ENCODE measurements at places on chromosomes 5 and 9.

- no peak for DNase-seq
These were observed 30.4 kb downstream of the GLT6D1 start for GRCh38 chr9:135608999-135609317.

GRCh38 chr5:158471535-158471924 lies 612.6 kb upstream of the CLINT1 start:
- DNase-seq = no peak

DNA sequence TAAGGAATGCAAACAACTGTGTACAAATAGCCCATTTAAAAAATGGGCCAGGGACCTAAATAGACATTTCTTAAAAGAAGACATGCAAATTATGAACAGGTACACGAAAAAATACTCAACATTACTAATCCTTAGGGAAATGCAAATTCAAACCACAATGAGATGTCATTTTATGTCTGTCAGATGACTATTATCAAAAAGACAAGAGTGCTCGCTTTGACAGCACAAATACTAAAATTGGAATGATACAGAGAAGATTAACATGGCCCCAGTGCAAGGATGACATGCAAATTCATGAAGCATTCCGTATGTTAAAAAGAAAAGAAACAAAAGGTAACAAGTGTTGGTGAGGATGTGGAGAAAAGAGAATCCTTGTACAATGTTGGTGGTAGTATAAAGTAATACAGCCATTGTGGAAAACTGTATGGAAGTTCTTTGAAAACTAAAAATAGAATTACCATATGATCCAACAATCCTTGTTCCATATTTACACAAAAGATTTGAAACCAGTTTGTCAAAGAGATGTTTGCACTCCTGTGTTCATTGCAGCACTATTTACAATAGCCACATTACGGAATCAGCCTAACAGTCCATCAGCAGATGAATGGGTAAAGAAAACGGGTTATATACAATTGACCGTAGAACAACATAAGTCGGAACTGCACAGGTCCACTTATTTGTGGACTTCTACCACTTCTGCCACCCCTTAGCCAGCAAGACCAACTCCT lies 47.2 kb upstream of the PCAT7 start:
- no peak for DNase-seq

DNA sequence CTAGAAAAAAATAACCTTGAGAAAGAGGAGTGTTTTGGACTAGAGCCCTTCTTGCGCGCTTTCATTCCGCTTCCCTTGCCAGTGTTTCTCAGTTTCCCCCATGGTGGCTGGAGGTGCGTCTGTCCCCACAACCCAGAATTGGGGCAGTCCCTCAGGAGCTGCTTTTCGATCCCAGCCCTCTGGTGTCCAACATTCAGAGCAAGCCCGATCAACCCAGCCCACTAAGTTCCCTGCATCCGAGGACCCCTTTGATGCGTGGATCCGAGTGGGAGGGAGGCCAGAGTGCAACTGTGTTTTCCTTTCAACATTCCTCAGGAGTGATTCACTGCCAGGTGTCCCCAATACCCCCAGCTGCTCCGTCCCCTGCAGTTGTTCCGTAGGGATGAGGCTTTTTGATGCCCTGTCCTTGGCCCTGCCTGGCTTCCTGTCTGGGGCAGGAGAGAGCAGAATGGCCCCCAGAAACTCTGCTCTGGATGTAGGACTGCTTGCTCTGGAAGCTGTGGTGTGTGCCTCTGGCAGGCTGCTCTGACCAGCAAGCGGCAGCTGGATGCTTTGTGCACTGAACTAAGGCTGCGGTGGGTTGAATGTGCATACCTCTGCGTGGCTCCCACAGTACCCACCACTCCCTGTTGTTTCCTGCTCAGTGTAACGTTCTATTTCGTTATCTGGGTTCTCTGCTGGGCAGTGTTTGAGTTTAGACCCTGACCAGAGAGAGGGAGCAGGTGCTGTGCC lies 117.5 kb downstream of the BOD1 start:
- peak; percentile 59 for DNase-seq

DNA sequence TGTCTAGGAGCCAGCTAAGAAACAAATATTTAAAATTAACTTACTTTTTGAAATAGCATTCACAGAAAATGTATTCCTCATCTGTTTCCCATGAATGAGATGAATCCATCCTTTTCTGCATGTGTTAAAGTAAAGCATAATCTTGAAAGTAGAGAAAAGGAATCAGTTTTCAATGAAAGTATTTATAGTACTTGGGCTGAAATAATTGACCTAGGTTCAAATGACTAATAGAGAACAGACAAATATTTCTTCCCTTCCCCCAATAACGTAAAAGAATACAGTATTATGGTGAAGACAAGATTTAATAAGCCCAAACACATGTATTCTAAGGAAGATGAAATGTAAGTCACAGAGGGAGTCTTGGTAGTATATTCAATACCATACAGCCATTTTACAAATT lies 403.5 kb downstream of the ZNF608 start:
- peak; percentile 78 for DNase-seq

GRCh38 chr9:114096866-114097612 lies 2.1 kb downstream of the KIF12 start:
- DNase-seq = no peak

DNA sequence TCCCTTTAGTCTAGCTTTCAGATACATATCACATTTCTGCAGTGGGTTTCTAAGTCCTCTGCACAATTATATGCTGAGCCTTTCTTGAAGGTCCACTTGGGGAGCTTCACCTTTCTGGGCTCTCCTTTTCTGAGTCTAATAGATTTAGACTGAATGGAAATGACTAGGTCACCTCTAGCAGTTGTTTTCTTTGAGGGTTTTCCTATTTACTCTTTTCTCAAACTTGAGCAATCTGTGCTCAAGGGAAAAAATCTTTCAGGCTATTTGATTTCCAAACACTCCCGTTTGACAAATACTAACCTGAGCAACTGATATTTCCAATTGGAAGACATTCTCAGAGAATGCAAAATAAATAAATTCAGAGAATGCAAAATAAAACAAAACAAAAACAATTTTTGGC lies 39.0 kb downstream of the ISOC1 start:
- no peak for DNase-seq

DNA sequence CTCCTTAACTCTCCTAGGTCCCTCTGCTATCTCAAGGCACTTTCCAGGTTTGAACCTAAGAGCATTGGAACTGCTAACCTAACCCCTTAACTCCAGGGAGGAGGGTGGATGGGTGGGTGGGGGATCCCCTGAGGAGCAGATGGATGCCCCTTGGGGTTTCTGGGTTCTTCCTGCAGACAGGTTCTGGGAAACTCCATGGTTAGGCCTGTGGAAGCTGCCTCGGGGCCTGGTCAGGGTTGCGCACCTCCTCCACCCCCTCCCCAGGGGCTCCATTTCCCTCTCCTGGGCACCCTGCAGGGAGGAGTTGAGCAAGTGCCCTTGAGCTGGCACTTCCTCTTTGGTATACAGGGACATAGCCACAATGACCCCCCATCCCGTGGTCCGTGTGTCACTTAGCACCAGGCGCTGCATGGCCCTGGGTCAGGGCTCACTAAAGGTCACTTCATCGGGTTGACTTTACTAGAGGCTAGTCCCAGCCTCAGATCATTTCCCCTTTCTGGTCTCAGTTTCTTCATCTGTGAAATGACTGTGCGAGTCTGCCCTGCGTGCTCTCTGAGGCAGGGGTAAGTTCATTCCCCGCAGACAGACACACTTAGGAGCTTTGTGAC lies 16.0 kb downstream of the CXXC5 start:
- no peak for DNase-seq

DNA sequence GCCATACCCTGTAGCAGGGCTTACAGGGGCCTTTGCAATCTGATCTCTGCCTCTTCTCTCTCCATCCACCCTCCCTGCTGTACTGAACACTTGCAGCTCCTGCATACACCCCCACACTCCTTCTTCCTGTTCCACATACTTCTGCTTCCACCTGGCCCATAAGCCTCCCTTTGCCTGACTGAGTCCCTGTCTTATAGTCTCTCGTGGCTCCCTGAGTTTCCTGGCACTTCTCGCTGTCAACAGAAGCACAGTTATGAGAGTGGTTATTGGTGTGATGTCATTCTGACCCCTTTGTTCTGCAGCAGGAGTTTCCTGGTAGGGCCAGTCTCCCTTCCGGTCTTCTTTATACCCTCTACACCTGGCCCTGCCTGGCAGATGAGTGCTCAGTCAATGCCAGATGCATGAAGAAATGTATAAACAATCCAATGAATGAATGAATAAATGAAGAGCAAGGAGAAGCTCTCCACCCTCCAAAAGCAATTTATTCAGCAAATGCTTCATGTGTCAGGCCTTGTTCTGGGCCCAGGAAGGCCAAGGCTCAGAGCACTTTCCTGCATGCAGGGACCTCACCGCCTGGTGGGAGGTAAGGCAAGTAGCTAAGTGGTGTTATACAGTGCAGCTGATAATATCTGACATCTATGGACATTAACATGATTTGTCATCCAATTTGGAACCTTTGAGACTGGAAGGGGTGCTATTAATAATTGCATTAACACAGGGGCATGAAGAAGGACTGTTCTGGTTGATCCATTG lies 20.5 kb upstream of the CSF1R start:
- peak; percentile 22 for DNase-seq

DNA sequence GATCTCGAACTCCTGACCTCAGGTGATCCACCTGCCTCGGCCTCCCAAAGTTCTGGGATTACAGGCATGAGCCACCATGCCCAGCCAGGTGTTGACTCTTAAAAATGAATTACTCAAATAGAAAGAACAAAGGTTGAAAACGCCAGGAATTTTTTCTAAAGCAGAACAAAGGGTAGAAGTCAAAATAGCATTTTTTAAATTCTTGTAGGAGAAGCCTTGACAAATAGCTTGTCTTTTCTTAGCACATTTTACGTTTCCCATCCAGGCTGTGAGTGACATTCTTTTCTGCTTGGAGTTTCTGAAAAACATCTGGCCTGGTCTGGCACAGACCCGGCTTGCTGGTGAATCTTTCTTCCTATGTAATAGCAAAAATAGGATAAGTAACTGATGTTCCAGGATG lies 169.4 kb upstream of the ZNF462 start:
- peak; percentile 61 for DNase-seq

Measured in muscle of leg (tissue), 16 donors.